ENCODE measurements at places on chromosomes 4 and X.
A peak's percentile ranks its signal among the peaks of the same experiment; 100 is the strongest.

GRCh38 chr4:55446578-55446922 lies 50.8 kb downstream of the TMEM165 start:
- DNase-seq: no peak

DNA sequence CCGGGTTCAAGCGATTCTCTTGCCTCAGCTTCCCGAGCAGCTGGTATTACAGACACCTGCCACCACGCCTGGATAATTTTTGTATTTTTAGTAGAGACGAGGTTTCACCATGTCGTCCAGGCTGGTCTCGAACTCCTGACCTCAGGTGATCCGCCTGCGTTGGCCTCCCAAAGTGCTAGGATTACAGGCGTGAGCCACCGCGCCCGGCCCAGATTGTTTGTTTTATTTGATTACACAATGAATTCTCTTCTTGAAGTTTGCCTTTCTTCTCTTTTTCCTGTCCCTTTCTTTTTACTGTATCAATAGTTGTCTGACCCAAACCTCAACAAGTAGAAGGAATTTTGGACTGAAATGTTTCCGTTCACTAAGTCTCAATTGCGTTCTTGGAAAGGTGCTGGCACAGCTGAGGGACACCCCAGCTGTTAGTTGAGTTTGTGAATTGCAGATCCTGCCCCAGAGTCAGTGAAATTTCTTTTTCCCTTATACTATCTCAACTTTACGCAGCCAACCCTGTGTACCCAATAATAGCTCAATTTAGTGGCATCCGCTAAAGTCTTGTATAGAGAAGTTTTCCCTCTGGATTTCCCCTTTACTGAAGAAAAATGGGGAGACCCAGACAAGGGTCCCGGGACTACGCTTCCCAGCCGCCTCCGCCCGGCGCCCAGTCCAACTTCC lies 639 bp upstream of the MTM1 start:
- no peak for DNase-seq

DNA sequence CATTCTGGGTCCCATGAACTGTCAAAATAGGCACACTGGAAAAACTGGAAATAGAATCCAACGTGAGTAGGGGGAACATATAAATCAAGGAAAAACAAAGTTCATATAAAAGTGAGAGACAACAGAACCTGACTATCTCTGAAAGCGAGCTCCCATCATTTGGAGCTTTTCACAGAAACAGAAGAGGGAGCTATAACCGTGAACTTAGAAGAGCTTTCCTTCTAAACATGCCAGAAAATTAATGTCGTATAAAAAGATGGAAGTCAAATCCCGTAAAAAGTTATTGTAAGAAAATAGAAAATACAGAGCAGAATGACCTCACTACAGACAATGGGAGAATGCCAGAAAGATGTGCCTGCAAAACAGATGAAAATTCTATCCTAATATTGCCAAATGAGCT lies 23.9 kb upstream of the HSD17B10 start:
- DNase-seq: no peak

DNA sequence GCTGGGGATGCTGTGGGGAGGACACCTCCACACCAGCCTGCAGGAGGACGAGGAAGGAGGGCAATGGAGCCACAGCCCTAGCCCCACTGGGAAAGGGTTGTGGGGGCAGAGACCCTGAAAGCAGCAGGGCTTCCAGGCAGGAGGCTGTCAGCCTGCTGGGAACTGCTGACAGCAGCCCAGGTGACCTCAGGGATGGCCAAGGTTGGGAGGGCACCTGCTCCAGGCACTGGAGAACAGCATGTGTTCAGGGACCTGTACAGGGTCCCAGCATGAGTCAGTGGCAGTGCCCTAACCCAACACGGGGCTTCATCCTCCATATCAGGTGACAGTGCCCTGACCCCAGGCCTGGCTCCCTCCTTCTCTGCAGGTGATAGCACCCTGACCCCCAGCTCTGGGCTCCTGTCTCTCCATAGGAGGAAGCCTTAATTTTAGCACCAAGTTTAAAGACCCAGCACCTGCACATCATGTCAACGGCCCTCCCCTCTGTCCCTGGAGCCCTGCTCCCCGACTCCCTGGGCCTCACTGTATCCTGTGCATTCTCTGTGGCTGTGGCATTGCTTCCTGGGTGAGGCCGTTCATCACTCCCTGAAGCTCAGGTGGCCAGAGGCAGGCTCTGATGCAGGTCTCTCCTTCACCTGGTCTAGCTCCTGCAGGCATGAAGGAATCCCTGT lies 66.3 kb downstream of the CRMP1 start:
- no peak for DNase-seq

- peak; percentile 38 for DNase-seq
Measured at GRCh38 chrX:119147486-119147885, 19.9 kb upstream of the KIAA1210 start.

GRCh38 chr4:123127875-123128274 lies 205.5 kb upstream of the NUDT6 start:
- no peak for DNase-seq

DNA sequence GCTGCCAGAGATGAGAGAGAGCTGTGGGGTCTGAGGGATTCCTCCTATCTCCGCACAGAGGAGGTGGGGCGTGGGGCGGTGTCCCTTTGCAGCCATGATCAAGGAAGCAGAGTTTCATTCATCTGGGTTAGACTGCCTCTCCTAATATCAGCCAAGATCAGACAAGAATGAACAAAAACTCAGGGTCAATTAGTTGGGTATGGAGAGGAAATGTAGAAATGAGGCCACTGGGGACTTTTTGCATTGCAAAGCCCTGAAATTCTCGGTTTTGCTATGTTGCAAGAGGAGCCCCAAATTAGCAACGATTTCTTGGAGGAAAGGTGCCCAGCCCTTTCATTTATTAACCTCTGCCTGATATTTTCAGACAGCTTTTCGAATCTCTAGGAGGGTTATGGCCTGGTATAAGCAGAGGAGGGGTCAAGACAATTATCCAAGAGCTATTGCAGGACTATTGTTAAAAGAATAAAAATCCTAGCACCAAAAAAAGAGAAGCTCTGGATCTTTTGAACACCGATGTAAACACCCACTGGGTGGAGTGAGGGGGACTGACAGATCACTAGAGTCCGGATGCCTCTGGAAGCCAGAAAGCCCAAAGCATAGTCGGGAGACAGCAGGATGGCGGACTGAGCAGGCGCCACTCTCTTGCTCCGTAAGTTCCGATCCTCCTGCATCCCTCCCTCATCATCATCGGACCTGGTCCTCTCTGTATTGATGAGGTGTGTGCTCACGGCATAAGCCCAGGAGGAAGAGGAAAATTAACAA lies 34.4 kb upstream of the ACSL1 start:
- no peak for DNase-seq

DNA sequence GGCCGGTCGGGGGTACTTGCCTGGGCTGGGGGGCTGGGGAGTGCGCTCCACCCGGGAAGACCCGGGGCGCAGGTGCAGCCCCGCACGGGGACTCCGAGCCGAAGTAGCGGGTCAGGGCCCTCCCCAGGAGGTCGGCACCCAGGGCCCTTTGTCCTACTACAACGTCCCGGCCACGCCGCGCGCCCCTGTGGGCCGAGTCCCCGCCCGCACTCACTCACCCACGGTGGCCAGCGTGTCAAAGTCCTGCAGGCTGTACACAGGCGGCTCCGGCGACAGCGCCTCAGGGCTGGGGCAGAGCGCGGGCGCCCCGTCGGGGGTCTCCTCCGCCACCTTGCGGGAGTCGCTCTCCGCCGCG lies 602 bp downstream of the PRKX start:
- peak; percentile 94 for DNase-seq

DNA sequence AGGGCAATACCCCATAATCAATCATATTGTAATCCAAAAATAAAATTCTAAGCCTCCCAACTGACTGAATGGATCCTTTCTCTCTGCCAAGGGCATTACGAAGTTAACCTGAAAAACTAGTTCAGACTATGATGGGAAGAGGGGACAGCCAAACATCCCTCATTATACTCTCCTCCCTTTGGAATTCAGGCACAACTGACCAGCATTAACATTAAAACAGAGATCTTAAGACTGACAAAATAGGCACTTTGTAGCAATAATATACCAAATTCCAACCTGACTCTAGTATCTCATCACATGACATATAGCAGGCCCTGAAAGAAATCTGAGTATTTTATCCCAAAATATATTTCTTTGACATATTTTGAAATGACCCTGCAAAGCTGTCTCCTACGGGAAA lies 55.0 kb upstream of the SPP1 start:
- DNase-seq: no peak

DNA sequence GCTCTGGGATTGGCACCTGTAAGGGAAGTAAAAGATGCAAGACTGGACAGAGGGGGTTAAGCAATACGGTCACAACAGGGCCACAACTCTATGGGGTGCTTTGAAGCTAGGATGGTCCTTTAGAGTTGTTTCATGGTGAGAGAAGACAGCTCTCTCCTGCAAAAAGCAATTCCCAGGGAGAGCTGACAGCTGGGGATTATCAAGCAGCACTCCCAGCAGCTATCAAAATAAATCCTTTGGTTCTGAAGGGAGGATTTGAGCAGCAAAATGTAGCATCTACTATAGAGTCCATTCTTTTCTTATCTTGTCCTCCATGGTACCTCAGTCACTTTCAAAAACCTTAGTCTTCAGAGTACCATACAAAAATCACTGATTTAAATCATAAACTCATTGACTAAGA lies 35.1 kb upstream of the AP1AR start:
- no peak for DNase-seq

DNA sequence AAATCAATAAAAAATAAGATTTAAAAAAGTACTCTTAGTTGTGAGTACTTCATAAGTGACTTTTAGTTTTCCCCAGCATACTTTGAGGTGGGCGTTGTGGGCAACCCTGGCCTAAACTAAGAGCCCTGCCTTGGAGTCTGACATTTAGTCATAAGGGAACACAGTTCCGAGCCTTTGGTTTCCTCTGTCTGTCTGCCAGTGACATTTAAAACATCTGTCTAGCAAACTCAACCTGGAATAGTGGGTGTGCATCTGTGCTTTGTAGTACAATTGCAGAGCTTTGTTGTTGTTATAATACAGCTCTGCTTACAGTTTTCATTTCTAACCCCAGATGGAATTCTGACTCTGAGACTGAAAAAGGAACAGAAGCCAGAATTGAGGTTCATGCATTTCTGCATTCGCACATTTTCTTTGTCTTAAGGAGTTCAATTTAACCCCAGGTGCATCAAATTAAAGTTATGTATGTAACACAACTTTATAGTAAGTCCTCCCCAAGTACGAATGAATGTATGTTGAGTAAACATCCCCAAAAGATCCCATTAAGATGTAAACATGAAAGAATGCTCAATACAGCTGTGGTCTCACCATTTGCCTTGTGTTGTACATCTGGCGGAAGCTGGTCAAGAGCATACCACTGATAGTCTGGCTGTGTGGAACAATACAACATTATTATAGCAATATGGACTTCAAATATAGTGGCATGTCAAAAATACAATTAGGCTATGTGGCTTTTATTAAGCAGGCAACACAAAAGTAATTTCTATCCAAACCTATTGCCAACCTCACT lies 25.9 kb downstream of the TNIP3 start:
- no peak for DNase-seq

DNA sequence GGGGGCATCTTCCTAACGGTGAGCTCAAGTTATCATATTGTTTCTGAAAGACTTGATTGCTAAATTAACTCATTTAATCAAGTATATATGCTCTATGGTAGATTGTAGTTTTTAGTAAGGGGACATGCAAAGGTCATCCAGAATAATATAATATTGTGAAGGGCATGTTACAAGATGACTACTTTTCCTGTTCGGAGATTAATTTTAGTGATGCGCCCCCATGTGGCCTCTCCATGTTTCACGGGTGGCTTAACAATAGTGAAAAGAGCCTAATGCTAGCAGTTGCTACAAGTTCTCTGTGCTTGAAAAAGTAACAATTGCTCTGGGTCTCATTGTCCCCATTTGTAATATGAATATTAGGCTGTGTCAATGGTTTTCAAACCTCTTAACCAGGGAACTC lies 12.2 kb downstream of the SMPX start:
- no peak for DNase-seq

DNA sequence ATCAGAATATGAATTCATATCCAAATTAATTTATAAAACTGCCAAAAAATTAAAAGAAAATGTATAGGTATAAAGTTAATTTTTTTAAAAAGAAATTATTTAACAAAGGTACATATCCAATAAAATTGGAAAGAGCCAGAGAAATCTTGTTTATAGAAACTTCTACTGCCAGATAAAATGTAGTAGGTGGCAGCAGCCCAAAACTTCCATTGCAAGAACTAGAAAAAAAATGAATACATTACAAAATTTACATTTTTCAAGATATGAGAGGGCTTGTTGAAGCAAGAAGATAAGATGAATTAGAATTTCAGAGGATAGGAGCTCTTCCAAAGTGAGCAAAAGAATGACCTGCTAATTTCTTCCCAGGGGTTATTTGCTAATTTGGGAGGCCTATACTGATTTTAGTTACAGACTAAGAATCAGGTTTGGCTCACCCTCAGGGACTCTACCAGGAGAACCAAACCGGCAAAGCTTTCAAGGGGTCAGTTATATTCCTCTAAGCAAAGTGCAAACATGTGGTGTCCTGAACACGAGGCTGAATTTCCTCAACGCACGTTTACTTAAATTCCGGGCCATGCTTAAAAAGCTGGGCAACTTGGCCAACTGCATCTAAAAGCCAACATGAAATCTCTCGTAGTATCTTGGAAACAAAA lies 17.5 kb downstream of the ANKRD50 start:
- no peak for DNase-seq

GRCh38 chr4:80026100-80026499 lies 46.9 kb downstream of the ANTXR2 start:
- no peak for DNase-seq

DNA sequence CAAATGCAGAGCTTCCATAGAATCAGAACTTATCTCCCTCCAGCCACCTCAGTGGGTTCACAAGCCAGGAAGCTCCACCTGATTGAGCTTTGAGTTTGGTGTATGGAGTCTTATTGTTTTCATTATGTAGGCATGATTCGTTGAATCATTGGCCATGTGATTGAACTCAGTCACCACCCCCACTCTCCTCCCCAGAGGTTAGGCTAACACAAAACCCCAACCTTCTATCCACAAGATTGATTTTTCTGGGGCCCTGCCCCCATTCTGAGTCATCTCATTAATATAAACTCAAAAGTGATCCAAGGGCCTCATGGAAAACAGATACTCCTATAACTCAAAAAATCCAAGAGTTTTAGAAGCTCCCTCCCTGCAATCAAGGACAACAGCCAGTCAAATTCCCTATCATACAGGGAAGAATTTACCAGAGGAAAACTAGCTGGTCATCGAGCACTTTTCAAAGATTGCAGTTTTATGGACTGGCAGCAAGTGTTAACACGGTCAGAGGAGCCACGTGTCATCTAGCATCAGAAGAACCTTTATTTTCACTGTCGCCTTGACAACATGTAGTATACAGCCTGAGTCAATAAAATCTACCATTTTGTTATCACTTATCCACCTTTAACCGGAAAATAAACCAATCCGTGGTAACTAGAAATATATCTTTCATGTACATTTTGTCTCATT lies 35.9 kb upstream of the GUCY1B1 start:
- DNase-seq: no peak

Data from chondrocyte (in vitro differentiated cells).